Stimulated activated CD8-positive, alpha-beta memory T cell treated with anti-CD3 and anti-CD28 coated beads, Interleukin-2, amount 100 ng/mL, for 1 hour (primary cell): ENCODE measurements at places on chromosomes 7 and 10.

DNA sequence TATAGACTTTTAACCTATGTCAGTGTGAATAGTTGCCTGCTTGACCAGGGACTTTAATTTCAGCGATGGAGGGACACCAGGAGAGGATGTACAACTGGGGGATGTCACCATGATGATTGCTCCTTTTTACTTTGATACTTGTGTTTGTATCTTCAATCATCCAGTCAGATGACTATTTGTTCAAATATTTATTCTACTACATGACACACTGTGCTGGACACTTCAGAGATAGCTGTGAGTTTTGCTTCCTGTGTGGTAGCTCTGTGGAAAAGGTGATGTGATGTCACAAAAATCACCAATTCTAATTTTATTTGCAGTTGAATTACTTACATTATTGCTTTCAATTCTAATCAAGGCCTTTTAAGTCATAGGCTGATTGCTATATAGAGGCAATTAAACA is 62.7 kb upstream of the CREB5 start:
- no peak for DNase-seq

- no peak for DNase-seq
These were observed 2.8 kb upstream of the AHCYL2 start for GRCh38 chr7:129222064-129222463.

DNA sequence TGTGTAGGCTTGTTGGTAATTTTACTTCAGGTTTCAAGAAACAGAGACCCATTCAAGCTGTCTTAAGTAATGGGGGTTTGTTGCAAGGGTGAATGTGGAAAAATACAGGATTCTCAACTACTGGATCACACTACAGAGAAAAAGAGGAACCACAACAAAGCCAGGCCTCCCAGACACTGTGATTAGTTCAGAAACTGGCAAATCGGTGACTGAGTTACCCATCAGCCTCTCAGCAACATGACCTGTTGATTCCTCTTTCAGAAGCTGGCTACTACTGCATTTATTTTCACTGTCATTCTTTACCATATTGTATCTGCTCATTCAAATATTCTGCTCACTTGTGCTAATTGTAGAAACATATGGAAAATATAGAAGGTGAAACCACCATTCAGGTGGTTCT is 16.0 kb downstream of the CCDC71L start:
- DNase-seq: no peak

- DNase-seq: no peak
These were observed 42.1 kb downstream of the FAM53B start for GRCh38 chr10:124701881-124702656.

DNA sequence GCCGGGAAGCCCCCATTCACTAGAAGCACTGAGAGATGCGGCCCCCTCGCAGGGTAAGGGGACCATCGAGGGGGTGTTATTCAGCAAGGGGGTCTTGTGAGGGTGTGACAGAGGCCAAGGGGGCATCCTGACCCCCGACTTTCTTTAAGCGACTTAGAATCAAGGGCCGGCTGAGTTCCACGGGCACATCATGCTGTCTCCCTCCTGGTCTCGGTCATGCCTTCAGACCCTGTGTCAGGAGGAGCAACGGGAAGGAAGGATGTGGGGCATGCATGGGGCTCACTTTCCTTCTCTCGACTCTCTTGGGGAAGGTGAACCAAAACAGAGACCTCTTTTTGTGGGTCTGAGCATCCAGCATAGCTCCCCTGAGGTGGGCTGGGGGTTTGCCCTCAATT is 2.5 kb downstream of the ACSL5 start:
- no peak for DNase-seq

GRCh38 chr7:19304086-19304485 is 158.9 kb upstream of the FERD3L start:
- no peak for DNase-seq

DNA sequence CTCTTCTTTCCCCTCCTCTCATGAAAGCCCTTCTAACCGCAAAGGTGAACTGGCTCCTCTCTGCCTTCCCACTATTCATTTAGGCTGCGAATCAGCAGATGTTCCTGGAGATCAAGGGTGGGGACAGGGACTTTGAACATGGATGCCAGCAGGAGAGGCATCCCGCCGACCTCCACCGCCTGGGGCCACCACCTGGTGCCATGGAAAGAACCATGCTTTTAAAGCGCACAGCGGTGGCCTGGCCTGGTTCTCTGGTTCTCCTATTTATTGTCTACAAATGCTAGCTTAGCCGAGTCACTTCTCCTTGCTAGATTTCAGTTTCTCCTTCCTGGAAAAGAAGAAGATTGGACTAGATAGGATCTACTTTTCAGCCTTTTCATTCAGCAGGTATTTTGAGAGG is 43.2 kb upstream of the KCNMA1 start:
- DNase-seq: no peak

DNA sequence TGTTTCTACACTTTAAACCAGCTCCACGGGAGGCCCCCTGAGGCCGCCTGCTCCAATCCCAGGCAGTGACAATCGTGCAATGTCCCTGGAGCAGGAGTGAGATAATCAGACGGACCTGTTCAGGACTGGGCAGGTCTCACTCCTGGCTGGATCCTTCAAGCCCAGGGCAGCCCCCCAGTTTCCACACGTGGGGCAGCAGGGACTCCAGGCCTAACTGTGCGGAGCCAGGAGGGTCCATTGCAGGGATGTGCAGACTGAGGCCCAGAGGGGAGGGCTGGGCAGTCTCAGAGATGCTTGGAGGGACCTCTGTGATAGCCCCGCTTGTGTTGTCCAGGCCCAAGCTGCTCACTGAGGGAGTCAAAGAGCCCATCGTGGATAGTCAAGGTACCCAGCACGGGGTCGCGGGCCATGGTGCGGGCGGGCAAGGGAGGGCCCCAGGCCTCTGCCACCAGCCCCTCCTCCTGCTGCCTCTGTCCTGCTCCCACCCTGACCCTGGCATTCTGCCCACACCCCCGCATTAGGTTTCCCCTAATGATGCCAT is 110.5 kb upstream of the KCTD7 start:
- no peak for DNase-seq

DNA sequence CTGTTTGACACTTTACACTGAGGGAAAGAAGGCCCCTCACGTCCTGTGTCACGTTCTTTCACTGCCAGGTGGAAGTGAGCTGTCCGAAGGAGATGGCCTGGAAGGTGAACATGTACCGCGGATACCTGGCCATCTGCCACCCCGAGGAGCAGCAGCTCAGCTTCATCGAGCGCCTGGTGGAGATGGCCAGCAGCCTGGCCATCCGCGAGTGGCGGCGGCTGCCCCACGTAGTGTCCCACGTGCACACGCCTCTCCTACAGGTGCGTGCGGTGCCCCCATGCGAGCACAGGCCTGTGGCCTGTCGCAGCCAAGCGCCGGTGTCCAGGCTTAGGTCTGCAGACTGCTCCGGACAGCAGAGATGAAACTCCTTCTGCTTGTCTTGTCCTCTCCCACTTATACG is 103.4 kb downstream of the TRRAP start:
- no peak for DNase-seq

DNA sequence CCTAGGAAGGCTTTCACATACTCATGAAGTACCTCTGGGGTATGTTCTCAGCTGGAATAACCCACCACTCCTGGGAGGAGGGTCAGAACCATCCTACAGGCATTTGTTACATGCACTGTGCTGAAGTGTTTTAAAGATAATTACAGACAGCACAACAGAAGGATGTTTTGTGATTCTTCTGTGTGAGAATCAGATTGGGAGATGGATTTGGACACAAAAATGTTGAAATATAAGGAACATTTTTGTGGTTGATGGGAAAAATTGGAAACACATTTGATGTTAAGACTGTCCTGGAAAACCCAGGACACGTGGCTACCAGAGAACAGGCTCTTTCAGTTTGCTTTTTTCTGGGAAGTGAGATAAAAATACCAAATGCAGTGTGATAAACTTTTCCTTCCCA is 61.4 kb downstream of the BICC1 start:
- no peak for DNase-seq

DNA sequence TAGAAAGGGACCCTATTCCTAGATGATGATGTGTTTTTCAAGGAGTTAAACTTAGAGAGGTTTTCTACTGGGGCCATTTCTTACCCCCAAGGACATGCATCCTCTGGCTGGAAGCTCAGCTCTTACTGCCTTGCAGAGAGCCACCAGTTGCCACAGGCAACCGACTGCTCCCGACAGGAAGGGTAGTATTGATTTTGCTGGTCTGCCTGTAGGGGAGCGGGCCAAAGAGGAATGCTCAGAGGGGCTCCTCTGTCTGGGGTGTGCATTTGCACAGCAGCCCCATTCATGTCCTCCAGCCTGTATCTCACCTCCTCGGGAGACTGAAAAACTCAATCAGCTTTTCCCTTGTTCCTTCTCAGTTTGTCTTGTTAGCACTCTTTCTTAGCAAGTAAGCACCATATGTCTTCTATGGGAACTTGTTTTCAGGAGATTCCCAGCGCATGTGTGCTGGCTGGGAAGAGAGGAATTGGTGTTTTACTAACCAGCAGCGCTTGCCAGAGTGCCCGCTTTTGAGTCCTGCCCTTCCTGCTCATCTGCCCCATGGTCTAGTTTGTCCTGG is 739.0 kb upstream of the GALNT17 start:
- no peak for DNase-seq

DNA sequence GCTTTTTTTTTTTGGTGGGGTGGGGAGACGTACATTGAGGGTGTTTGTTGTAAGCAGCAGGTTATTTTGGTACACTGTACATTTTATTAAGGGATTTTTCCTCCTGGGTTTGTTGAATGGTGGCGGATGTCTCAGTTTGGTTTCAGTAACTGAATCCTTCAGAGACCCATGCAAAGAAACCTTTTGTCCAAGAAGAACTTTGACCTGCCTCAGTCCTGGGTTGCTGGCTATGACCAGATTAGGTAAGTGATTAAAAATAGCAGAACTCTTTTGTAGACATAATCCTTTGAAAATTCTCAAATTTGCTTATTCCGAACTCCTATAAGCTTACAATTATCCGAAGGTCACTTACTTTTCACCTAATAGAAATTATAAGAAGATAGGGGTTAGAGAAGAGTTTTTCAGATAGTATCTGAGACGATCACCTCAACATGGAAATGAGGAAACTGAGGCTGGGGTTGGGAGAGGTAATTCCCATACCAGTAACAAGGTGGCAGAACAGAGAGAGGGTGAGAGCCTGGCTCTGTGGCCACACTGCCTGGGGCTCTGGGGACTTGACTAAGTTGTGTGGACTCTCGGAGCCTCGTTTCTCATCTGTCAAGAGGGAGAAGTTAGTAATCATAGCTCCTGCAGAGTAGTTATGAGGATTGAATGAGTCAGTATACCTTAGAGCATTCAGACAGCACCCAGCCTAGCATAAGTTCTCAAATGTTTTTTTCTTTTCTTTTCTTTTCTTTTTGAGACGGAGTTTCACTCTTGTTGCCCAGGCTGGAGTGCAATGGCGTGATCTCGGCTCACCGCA is 87.4 kb downstream of the CCNY start:
- DNase-seq: no peak

GRCh38 chr10:51204701-51205100 is 130.4 kb downstream of the PRKG1 start:
- DNase-seq: no peak

GRCh38 chr7:74455928-74456327 is 2.2 kb downstream of the GTF2IRD1 start:
- DNase-seq: no peak
